AG09319 (cell line): ENCODE measurements at places on chromosomes 1 and 21.

- no peak for DNase-seq
Measured at GRCh38 chr1:29664711-29665110, 428.4 kb downstream of the PTPRU start.

DNA sequence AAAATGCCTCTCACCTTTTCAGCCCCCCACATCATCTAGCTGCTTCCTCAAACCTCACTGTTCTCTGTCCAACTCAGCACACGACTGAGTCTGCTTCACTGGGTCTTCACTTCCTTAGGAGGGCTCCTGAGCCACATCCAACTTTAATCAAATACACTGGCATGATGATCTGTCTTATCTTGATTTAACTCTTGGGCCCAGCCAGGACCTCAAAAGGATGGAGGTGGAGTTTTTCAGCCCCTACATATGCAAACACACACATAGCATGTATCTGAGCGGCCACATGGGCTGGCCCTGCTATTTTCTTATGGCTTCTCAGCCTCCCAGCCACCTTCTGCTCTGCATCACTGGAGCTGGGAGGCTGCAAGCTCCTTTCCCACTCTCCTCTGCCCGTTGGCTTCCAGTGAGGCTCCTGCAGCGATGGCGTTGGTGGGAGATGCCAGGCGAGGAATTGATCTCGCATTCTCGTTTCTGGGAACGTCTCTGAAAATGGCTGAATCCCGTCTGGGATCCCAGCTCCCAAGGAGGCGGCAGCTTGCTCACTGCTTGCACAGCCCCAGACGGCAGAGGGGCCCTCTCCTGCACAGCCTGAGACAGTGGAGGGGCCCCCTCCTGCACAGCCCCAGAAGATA, 1.8 kb upstream of the PRXL2B start:
- DNase-seq = no peak

DNA sequence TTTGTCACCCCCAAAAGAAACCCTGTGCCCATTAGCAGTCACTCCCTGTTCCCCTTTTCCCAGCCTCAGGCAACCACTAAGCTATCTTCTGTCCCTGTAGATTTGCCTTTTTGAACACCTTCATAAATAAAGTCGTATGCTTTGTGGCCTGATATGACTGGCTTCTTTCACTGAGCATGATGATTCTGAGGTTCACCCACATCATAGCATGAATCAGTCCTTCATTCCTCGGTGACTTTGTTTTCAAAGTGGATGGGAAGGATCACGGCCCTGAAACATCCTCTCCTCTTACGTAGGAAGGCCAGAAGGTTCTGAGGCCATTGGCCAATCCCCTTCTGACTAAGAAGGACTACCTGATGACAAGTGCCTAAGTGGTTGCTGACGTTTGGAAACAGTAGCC, 39.1 kb downstream of the NIPAL3 start:
- no peak for DNase-seq

DNA sequence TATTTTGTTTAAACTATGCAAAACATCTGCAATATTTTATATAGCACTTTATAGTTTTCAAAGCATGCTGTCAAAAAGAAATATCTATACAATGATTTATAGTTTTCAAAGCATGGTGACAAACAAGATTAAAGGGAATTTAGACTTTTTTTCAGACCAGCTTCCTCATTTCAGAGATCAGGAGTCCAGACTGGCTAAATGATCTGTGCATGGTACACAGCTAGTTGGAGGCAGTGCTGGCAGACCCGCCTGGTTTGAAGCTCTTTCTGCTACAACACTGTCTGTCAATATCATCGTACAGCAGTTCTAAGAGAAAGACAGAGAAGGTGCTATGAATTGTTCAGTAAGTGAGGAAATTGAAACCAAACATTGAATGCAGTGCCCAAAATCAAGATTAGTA, 479.0 kb downstream of the PTBP2 start:
- DNase-seq = no peak

DNA sequence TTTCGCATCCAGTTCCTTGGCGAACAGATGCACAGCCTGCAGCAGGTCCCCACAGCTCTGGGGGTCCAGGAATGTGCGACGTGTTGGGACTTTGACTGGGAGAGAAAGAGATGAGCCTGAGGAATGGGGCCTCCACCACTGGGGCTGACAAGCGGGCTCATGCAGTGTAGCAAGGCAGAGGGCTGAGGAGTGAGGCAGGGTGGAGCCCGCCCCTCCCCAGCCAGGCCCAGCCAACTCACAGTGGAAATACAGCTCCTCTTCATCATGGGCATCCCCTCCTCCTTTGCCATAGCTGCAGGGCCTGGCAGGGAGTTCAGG, 30.7 kb downstream of the CDCA8 start:
- no peak for DNase-seq

GRCh38 chr1:117436513-117436912, 69.3 kb downstream of the MAN1A2 start:
- DNase-seq = no peak

- no peak for DNase-seq
Measured at GRCh38 chr1:37040773-37041172, 6.5 kb upstream of the GRIK3 start.

DNA sequence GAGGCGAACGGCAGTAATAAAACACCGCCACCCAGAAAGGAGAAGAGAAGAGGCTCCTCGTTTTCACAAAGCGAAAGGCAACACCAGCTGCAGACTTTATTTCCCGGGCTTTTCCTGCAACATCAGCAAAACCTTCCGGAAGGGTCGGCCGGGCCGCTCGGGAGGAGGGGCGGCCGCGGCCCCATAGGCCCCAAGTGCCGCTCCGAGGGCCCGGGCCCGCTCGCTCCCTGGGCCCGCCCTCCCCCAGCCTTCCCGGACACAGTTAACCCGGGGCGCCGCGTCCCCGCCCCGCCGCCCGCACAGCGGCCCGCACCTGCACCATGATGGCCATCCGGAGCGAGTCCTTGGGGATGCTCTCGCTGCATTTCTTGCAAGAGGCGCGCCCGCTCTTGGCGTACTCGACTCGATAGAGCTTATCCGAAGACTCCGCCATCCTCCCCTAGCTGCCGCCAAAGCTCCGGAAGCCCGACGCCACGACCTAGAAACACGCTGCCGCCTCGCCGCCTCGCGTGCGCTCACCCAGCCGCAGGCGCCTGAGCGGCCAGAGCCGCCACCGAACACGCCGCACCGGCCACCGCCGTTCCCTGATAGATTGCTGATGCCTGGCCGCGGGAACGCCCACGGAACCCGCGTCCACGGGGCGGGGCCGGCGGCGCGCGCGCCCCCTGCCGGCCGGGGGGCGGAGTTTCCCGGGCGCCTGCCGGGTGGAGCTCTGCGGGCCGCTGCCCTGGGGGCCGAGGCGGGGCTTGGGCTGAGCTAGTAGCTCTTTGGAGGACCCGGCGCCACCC, at the start of gene PARP1:
PARP1 (minus strand) TSS at position 597 of the 788 bp plus-strand sequence; CDS start at position 433, 164 bp downstream.
- peak; percentile 73 for DNase-seq
